ENCODE measurements at places on chromosomes 16 and 17.

- DNase-seq = no peak
These were observed 64.5 kb upstream of the DNAH17 start for GRCh38 chr17:78641666-78642065.

- DNase-seq = no peak
These were observed 2.3 kb downstream of the ORC6 start for GRCh38 chr16:46691726-46692125.

GRCh38 chr17:38603786-38604478 is 1.8 kb downstream of the SRCIN1 start:
- no peak for DNase-seq

DNA sequence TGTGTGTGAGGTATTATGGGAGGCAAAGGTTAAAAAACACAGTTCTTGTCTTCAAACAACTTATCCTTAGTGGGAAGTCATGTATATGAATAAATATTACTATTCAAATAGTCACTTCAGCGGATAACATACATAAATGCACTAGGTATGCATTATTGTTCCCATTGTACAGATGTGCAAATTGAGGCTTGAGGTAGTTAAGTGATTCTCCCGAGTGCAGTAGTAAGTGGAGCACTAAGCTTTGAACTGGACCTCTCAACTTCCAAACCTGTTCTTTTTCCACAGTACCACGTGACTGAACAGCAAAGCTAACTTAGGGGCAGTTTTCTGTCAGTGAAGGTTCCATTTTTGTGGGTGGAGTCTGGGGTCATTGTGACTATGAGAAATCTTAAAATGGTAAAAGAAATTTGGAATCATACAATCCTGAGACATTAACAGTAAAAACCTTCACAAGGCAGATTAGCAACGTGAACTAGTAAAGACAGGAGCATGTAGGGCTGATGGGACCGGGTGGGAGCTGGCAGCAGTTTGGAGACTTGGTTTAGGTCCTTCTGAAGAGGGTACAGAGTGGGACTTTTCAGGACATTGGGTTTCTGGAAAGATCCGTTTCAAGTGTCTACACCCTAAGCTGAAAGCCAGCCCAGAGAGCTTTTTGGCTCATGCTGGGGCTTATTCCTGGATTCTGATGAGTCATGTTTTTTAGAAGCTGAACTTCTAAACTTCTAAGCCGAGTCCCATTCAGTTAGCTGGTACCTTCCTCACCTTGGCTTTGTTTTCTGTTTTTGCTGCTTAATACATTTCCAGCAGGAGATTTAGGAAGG is 204.9 kb downstream of the PRKCA start:
- peak; percentile 49 for DNase-seq

DNA sequence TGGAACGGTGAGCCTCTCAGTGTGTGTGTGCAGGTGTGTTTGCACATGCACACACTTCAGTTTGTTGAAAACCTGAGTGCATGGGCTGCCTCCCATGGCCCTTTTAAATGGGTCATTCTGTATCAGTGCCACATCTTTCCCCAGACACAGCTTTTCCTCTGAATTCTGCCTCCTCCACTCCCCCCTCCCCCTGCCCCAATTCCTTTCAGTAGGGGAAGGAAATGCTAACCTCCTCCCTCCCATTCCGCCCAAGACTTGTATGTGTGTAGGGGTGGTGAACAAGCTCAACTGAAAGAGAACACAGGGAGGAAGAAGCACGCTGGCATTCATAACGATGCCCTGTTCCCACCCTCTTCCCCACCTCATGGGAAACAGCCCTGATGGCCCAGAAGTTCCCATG is 34.3 kb downstream of the C17orf75 start:
- DNase-seq = no peak

DNA sequence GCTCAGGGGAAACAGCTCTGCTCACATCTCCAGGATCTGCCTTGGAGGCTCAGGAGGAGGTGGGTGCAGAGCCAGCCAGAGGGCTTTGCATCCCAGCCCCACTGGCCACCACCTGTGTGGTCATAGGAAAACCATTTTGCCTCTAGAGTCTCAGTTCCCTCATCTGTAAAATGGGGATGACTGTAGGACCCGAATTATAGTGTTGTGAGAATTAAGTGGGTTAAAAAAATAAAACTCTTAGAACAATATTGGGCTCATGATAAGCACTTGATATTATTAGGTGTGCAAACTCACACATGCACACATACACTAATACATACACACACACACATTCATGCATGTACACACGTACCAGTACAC is 19.4 kb upstream of the JPH3 start:
- DNase-seq = no peak

DNA sequence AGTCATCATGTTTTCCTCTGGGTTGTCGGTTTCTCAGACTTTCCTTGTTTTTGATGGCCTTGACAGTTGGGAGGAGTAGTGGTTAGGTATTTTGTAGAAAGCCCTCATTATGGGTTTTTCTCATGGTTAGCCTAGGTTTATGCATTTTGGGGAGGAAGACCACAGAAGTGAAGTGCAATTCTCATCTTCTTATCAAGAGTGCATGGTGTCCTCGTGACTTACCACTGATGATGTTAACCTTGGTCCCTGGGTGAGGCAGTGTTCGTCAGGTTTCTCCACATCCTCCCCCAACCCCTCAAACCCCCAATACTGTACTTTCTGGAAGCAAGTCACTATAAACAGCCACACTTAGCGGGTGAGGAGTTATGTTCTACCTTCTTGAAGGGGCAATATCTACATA is 42.3 kb downstream of the BPTF start:
- DNase-seq = no peak

Data from foreskin fibroblast (primary cell).